Transverse colon (tissue), 4 donors: ENCODE measurements at places on chromosomes 3 and 15. TPM values are rescaled to one million over a fixed set of nuclear protein-coding genes. Genes with fewer than 3 reads are reported as not detected.

GRCh38 chr15:29690765-29691475, 131.3 kb downstream of the TJP1 start:
- DNase-seq = no peak

- DNase-seq = no peak
Measured at GRCh38 chr3:141051443-141052200, 475 bp downstream of the SPSB4 start.

DNA sequence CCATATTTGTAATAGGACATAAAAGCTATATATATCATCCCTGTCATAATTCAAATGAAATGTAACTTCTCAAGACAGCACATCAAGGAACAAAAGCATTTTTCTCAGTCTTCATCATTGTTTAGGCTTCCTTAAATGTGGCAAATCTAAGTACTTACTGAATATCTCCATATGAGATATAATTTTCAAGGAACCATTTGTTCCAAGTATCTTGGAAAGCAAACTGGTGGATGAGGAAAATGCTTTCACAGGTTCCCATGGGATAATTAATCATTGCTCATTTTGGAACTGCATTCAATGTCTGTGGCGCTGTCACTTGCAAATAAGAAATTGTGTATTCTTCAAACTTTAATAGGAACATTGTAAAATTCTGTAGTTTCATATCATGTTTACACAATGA, 52.6 kb upstream of the ZNF385D start:
- DNase-seq = no peak

GRCh38 chr15:67480741-67481140, 40.2 kb upstream of the C15orf61 start:
- no peak for DNase-seq

- DNase-seq = no peak
Measured at GRCh38 chr3:15241341-15241740, 35.3 kb downstream of the CAPN7 start.

DNA sequence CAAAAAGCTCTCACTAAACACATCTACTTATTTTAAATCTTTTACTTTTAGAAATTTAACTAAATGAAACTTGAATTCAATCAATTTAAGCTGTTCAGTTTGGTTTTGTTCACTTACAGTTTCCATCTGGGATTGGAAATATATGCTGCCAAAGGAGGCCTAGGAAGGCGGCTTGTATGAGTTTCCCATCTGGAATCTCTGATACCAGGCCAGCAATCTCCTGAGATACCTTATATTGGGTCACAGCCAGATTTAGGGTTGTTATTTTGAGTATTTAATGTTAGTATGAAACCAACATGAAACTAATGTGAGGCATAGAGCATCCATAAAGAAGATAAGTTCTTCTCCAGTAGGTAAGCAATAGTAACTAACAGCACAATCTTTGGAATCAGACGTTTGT, 94.6 kb downstream of the GMNC start:
- DNase-seq = no peak

DNA sequence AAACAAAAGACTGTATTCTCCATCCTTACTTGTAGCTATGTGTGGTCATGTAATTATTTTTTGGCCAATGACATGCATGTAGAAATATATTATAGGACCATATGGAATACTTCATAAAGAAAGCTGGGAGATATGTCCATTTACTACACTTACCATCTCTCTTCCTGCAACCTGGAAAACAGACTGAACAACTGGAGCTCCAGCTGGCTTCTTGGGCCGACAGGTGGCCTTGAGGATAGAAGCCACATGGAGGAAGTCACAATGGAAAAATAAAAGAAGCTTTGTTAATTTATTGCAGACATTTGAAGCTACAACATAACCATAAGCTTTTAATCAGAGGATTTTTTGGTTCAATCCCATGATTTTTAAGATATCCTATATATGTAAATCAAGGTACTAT, 167.9 kb upstream of the CBLB start:
- DNase-seq = no peak

DNA sequence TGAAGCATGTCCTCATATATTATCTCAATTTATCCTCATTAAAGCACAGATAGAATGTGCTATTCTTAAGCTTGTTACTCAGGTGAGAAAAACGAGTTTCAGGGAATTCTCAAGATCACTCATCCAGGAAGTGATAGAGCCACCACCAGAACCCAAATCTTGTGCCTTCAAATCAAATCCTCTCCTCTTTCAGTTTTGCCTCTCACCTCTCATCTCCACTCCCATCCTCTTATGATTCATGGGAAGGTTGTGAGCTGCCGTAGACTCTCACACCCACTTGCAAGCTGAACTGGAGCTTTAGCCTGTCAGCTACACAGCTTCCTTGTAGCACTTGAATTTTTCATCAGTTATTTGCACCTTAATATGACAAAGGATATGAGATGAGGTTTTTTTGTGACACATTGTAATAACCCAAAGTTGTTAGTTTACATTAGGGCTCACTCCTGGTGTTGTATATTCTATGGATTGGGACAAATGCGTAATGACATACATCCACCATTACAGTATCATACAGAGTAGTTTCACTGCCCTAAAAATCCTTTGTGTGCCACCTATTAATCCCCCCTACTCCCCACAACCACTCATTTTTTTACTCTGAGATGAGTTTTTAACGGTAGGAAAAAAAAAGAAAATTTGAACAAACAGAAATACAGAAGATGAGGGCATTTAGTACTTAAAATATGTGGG, 25.7 kb downstream of the GPR15 start:
- no peak for DNase-seq

DNA sequence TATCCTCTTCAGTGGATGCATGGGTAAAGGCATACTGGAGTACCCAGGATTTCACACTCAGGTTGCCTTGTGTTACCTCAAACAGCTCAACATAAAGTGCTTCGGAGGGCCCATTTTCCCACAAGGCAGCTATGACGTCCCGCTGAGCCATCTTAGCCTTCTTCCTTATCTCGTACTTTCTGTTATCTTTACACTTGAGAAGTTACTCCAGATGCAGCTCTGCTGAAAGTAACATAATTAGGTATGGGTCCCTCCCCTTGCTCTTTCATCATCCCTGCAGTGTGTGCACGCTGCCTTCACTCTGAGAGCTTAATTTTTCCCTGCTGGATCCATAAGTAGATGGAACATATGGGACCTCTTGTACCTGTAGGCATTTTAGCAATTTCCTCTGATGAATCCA, 410.3 kb downstream of the AGBL1 start:
- DNase-seq = no peak

GRCh38 chr3:11289864-11290263, 17.7 kb downstream of the ATG7 start:
- no peak for DNase-seq

DNA sequence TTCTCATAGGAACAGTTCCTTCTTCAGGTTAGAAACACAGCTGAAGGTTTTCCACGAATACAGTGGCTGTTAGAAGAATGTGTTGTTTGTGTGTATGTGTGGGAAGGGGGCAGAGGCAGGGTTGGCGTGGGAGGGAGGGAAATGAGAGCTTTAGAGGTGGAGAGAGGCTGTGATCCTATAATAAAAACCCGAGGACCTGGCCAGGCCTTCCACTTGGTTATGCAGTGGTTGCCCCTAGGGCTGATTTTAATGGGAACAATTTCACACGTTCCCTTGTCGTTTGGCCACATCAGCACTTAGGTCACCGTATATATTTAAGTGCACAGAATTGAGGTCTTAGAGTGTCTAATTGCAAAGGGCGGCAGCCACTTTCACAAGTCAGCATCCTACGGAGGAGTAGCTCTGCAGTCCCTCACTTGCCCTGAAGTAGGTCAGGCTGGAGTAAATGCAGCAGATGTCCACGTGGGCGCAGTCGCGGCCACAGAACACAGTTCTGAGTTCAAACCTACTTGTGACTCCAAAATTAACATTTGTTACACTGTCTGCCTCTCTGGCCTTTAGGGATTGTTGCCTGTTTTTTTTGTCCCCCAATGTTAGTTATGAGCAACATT, 85.6 kb downstream of the PDCD6IP start:
- no peak for DNase-seq

GRCh38 chr3:135964160-135964955, 1.2 kb upstream of the PPP2R3A start:
- DNase-seq = no peak

DNA sequence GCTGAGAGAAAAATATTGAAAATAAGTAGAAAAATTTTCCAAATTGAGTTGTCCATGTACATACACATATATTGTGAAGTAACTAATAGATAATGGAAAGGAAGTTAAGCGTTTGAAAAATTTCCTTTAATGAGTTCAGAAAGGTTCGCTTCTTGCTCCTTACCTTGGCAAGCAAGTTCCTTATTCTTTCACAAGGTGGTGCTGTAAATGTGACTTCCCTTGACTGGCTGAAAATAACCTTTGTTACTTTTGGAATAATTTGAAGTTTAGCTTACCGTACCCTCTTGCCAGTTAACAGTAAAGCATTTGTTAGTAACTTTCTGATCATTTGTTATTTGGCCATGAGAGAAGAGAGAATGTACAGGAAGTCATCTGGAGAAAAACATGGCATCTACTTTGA, 41.6 kb downstream of the PYDC2 start:
- DNase-seq = no peak

- no peak for DNase-seq
Measured at GRCh38 chr3:40178012-40178594, 131.4 kb upstream of the EIF1B start.

The KNG1 gene
- 1.6 TPM for total RNA-seq

The GABRA5 gene
- not detected for total RNA-seq

The ZMYND10 gene
- not detected for total RNA-seq

The GOLGA6A gene
- total RNA-seq = not detected

The IL17RD gene
- 2.5 TPM for total RNA-seq

The MYRIP gene
- total RNA-seq = 3.8 TPM

The SNTN gene
- total RNA-seq = not detected
